Activated naive CD4-positive, alpha-beta T cell treated with anti-CD3 and anti-CD28 coated beads, Interleukin-2, amount 10 ng/mL, durations not matched to agents 5 hours and 36 hours (primary cell): ENCODE measurements at places on chromosomes 2 and 18. TPM values are rescaled to one million over a fixed set of nuclear protein-coding genes. Genes with fewer than 3 reads are reported as not detected.

The SERPINB4 gene
- total RNA-seq, result not detected

The RAPH1 gene
- total RNA-seq, result 3.0 TPM

The OTX1 gene
- total RNA-seq, result not detected

The LOXHD1 gene
- total RNA-seq, result 0.02 TPM

The ALPG gene
- not detected for total RNA-seq

The RTP5 gene
- total RNA-seq, result not detected

The RPL37A gene
- total RNA-seq, result 2,983 TPM

The CCDC88A gene
- 6.4 TPM for total RNA-seq

The CFAP53 gene
- 0.36 TPM for total RNA-seq

The PTPRN gene
- not detected for total RNA-seq

The CTNNA2 gene
- not detected for total RNA-seq

The GKN1 gene
- not detected for total RNA-seq

The ZNF512 gene
- 40.6 TPM for total RNA-seq

The D2HGDH gene
- 30.0 TPM for total RNA-seq

The IL1B gene
- total RNA-seq, result not detected
